M059J (cell line): ENCODE measurements at places on chromosomes 12 and 14. TPM values are rescaled to one million over a fixed set of nuclear protein-coding genes. Genes with fewer than 3 reads are reported as not detected.

DNA sequence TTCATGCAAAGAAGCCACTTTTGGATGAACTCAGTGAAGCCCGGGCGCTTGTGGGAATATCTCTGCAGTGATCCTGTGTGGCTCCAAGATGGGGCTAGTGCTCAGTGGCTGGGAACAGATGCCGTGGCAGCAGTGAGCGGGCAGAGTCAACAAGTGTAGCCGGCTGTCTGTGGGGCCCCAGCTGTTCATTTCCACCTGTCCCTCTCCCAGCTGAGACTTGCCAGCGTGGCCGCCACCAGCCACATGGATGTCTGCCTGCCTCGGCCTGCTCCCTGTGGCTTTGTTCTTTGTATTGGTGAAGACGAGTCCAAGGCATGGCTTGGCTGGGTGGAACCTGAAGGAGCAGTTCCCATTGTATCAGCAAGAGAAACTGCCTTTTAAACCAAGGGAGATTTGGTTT lies 77.3 kb downstream of the NOS1 start:
- DNase-seq: no peak

- no peak for DNase-seq
These were observed 1.8 kb downstream of the OAS1 start for GRCh38 chr12:112908548-112908947.

GRCh38 chr14:81311141-81311540 lies 89.0 kb downstream of the STON2 start:
- DNase-seq: no peak

- no peak for DNase-seq
These were observed 280.4 kb downstream of the GALC start for GRCh38 chr14:87712396-87713090.

- no peak for DNase-seq
These were observed 76.9 kb downstream of the OTX2 start for GRCh38 chr14:56733396-56733795.

DNA sequence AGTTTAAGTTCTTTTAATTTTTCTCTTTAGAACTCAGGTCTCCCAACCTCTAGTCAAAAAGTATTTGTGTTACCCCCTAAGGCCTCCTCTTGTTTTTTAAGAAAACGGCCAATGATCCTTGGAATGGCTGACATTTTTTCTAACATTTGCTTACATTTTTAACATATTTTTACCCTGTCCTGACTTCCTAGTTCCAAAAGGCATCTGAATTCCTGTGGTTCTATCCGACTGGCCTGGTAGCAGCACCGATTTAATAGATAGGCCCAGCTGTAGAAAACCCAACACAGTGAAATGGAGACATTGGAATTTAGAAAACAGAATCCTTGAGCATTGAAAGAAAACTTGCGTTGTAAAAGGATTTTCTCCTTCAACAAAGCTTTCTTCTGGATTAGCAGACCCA lies 134.7 kb upstream of the GSC start:
- DNase-seq: peak; percentile 40

DNA sequence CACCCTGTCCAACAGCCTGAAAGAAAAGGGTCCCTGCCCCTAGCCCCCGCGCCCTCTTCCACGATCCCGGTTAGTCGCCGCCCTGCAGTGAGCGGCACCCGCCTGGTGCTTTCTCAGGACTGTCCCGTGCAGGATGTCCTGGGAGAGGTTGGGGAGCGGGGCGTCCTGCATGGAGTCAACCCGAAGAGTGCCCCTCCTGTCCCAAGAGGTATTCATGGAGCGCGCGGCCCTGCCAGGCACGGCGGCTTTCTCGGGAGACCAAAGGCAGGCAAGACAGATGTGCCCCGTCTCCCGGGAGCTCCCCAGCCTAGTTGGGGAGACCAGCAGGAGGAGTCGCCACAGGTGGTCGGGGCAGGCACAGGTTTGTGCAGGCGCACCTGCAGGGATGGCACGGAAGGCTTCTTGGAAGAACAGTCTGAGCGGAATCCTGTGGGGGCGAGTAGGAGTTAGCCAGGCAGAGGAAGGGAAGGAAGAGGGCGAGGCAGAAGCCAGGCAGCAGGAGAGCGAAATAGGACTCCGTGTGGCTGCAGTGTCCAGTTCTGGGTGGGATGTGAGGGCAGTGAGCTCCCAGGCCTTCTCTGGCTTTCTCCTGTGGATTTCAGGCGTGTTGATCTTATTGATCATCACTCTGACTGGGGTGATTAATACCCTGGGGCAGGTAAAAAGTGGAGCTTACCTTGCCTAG lies 723 bp downstream of the SIVA1 start:
- DNase-seq: no peak

DNA sequence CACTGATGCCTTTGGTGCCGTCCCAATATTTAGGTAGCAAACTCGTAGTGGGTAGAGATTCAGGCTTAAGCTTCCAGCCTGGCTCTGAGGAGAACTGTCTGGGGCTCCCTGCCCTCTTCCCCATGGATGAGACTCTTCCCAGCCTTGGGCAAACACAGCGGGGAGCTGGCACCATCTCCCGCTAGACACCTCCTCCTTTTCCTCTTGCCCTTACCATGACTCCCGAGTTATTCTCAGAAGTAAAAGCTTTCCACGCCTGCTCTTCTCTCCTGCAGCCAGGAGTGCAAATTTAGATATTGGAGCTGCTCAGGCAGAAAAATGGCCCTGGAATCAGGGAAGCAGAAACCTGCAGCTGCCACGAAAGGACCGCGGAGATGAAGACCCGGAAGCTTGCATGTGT lies 45.6 kb upstream of the RBM19 start:
- DNase-seq: no peak

GRCh38 chr12:132429946-132430643 lies 59.9 kb upstream of the FBRSL1 start:
- no peak for DNase-seq

GRCh38 chr12:106015646-106016045 lies 123.1 kb downstream of the NUAK1 start:
- DNase-seq: no peak

GRCh38 chr12:101021911-101022388 lies 188.1 kb downstream of the SLC5A8 start:
- peak; percentile 89 for DNase-seq

DNA sequence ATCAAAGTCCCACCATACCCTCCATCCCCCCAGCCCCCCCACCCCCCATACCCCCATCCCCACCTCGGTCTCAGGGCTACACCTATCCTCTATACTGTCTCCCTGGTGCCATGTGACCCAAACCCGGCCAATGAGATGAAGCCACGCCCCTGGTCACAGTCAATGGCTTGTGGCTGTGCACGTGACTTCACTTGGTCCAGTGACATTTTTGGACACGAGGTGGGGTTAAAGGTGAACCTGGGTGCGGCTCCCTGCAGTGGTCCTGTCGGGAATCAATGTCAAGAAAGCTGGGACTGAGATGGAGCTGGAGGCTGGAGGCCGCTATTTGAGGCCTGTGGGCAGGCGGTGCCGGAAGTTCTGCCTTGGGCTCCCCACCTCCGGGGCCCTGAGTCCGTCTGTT lies 100.7 kb upstream of the MAP1LC3B2 start:
- DNase-seq: no peak

- DNase-seq: no peak
These were observed 222.5 kb upstream of the RTL1 start for GRCh38 chr14:101125719-101126651.

GRCh38 chr14:72598306-72598705 lies 295.6 kb downstream of the DPF3 start:
- DNase-seq: no peak

GRCh38 chr14:57492859-57493258 lies 798 bp downstream of the CCDC198 start:
- peak; percentile 72 for DNase-seq

GRCh38 chr12:42789808-42790760 lies 200.5 kb upstream of the PRICKLE1 start:
- no peak for DNase-seq

DNA sequence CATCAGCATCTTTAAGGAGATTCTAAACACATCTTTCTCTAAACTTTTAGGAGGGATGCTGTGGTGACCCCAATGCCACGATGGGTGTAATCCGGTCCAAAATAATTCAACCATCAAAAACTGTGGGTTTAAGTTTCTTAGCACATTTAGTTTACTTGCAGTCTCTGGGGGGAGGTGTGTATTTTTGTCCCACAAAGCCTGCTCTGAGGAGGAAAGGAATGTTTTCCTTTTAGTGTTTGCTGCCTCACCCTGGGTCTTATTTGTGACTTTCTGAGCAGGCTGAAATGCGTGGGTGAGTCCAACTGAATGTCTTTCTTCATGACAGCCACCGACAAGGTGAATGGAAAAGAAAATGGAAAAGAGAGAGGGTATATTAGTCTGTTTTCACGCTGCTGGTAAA lies 1324.7 kb downstream of the AACS start:
- DNase-seq: no peak

DNA sequence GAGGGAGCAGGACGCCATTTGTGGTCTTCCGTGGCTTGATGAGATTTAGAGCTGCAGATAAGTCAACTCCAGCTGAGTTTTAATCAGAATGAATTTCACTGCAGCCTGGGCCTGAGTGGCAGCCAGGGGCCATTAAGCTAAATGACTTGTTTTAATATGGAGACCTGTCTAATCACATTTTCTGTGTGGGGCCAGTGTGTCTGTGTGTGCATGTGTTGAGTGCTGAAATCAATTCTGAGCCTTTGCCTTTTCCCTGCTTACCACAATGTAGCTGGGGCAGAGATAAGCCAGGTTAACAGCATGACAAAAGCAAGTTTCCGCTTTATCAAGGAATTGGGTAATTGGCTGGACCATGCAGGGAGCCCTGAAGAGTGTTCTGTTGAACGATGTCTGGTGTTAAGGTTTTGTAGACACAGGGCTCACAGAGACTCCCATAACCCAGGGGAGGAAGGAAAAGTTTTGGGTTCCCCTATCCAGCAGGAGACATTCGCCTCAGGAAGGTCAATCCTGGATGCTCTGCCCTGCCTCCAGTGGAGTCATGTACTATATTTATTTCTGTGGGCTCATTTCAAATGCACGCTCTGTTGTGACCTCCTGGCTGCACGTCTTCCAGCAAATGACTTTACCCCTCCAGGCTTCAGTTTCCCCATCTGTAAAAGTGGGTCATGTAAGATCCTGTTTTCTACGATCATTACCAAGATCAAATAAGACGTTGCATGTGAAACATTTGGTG lies 24.2 kb downstream of the RPH3A start:
- DNase-seq: no peak

GRCh38 chr12:131907379-131908091 lies 13.1 kb downstream of the ULK1 start:
- no peak for DNase-seq

DNA sequence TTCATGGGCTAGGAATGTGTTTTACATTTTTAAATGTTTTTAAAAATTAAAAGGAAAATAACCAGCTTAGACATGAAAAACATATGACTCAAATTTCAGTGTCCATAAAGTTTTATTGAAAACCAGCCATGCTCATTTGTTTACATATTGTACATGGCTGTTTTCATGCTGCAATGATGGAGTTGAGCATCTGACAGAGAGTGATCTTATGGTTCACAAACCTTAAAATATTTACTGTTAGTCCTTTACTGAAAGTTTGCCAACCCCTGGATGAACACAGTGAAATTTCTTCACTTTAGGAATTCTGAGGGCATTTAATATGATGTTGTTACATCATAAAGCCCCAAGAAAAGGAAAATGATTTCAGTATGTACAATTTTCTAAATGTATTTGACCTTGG lies 16.1 kb downstream of the RASSF9 start:
- no peak for DNase-seq

GRCh38 chr12:83186419-83186818 lies 499.7 kb downstream of the TMTC2 start:
- DNase-seq: no peak

GRCh38 chr14:67416810-67417209 lies 4.8 kb upstream of the PLEK2 start:
- no peak for DNase-seq

GRCh38 chr12:51874000-51874399 lies 13.9 kb upstream of the ANKRD33 start:
- peak; percentile 32 for DNase-seq

- no peak for DNase-seq
These were observed 274.5 kb downstream of the DACT1 start for GRCh38 chr14:58912287-58912686.

DNA sequence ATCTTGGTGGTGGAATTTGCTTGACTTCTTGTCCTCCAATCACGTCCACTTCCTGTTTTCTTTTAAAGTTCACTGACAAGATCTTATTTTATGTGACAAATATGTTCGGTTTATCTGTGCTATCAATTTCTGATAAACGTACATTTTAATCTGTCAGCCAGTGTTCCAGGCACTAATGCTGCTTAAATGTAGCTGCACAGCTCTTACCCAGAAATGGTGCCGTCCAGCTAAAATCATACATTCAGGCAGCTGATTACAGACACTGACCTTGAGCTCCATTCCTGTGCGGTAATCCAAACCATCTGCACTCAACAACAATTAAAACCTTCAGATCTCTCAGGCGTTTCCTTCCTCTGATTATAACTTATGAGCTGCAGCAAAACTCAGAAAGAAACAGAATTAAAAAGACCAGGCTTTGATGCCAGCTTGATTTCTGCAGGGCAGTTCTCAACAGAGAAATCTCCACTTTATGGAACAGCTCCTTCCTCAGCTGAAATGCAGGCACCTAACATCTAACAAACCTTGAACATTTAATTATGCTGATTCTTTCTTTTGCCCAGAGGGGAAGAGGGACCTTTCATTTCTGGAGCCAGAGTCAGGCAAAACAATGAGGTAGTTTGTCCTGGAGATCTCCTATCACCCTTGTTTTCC lies 26.4 kb upstream of the RASSF3 start:
- no peak for DNase-seq

GRCh38 chr12:93011100-93011499 lies 82.0 kb upstream of the EEA1 start:
- DNase-seq: peak; percentile 58

GRCh38 chr12:117820216-117820907 lies 148.4 kb downstream of the KSR2 start:
- DNase-seq: no peak

GRCh38 chr12:23217158-23217557 lies 592.2 kb downstream of the ETNK1 start:
- DNase-seq: no peak

GRCh38 chr12:19548834-19549233 lies 109.5 kb downstream of the AEBP2 start:
- DNase-seq: no peak

GLT8D2 gene
- total RNA-seq: 6.0 and 10.7 TPM in 2 replicates

SMOC1 gene
- 0.05 TPM in 1 of 2 replicates, not detected in the other for total RNA-seq

MYF6 gene
- not detected in 2 replicates for total RNA-seq

REC8 gene
- total RNA-seq: 1.3 and 4.8 TPM in 2 replicates

ENDOU gene
- total RNA-seq: not detected in 2 replicates

KIF26A gene
- not detected in 2 replicates for total RNA-seq

CMA1 gene
- not detected in 2 replicates for total RNA-seq

SCARB1 gene
- total RNA-seq: 35.6 and 38.0 TPM in 2 replicates

ALDH1L2 gene
- 0.27 and 1.4 TPM in 2 replicates for total RNA-seq

NEK9 gene
- total RNA-seq: 16.4 and 21.5 TPM in 2 replicates

GALNT9 gene
- total RNA-seq: not detected in 2 replicates

TOMM20L gene
- not detected in 2 replicates for total RNA-seq

RFX4 gene
- not detected in 2 replicates for total RNA-seq

GYS2 gene
- not detected in 2 replicates for total RNA-seq
